Fibroblast of gingiva (primary cell): ENCODE measurements at places on chromosomes 1 and 21.

DNA sequence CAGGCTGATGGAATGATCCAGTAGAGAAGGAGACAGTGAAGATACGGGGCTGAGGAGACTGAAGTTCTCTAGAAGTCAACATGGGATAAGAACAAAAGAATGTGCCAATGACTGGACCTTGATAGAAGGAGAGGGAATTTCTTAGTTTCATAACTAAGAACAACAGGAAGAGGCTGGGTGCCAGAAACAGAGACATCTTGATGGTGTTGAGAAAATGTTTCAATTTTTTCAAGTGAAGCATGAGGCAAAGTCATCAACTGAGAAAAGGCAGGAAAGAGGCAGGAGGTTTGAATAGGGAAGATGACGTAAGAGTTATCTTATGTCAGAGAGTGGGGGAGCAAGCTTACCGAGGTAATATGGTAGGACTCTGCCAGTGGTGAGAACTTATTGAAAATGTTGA is 80.1 kb downstream of the SPAG17 start:
- no peak for DNase-seq

DNA sequence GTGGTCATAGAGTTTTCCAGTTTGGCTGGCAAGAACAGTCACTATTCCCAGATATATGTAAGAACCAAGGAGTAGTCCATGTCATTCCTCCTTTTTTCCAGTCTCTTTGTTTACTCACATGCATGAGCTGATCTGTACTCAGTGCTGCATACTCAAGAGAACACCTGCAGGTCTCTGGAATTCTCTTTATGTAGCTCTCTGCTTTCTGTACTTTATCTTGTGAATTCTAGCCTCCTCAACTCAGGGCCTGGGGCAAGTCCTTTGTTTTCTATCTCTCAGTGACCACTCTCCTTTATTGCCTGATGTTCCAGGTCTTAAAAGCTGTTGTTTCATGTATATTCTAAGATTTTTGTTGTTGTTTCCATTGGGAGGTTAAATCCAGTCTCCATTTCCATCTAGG is 478.9 kb downstream of the DPYD start:
- no peak for DNase-seq

DNA sequence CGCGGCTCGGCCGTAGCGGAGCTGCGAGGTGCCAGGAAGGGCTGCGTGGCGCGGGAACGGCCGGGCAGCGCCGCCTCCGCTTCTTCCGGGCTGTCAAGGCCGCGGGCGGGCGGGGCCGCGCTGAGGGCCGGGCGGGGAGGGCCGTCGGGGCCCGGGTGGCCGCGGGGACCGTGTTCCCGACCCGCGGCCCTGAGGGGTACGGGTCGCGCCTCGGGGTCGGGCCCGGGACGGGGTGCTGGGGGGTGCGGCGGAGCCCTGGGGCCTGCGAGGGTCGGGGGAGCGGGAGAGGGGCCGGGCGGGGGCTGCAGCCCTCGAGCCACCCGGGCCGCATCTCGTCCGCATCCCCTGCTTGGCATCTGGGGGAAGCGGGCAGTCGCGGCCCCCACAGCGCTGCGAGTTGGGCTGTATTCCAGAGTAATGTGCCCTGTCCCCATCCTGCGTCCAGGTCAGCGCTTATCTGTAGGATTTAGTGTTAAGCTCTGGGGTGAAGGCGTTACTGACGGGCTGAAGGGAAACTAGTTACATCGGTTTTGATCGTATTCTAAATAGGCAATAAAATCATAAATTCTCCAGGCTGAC is 379 bp downstream of the RER1 start:
- DNase-seq = no peak

DNA sequence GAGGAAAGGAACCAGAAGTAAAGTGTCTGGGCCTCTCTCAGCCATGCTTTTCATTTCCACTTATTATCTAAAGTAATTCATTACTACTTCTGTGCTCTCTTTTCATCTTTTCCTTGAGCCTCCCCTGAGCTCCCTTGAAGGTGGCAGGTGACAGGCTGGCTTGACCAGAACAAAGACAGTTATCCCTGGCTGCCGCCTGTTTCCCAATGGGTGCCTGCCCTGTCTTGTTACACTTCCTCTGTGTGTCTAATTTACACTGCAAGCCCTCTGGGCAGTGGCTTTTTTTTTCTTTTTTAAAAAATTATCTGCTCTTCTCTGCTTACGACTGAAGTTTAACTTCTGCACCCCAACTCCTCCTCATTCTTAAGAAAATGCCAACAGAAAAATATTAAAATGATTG is 113.4 kb downstream of the NGF start:
- DNase-seq = no peak

GRCh38 chr1:215983680-215984079 is 416.6 kb downstream of the KCTD3 start:
- DNase-seq = no peak

- DNase-seq = no peak
These were observed 38.6 kb upstream of the WLS start for GRCh38 chr1:68270951-68271350.
